ENCODE measurements at places on chromosomes 16 and 17. TPM values are rescaled to one million over a fixed set of nuclear protein-coding genes. Genes with fewer than 3 reads are reported as not detected.

- DNase-seq, result no peak
Observed at GRCh38 chr16:49540836-49541235, 167.2 kb downstream of the C16orf78 start.

DNA sequence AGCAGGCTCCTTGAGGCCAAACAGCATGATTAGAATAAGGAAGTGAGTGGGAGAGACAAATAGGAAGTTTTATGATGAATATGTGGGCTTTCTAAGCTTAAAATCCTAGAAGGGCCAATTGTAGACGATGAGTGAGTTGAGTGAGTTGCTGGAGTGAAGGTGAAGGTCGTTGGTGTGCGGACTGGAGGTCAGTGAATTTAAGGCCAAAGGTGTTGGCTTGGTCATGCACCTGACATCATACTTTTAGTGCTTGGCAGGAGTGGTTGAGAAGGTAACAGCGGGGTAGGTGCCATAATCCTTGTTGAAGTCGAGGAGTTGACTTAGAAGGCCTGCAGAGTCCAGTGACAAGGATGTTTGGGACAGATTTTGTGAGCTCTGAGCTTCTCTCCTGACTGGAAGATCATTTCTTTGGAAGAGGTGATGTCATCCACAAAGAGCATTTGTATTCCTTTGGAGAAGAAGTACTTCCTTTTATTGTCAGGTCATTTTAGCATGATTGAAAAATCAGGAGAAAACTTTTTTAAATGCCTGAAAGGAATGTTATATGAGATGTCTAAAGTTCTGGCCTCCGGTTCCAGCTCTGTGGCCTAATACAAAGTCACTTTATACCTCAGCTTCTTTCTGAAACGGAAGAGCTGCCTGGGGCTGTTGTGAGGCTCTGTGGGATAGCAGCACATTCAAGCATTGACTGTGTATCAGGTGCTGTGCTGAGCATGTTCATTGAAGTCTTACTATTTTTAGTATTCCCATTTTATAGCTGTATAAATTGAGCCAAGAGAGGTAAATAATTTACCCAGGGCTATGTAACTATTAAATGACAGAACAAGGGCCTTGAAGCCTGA lies 53.6 kb upstream of the TBX2 start:
- no peak for DNase-seq

GRCh38 chr17:7997186-7997585 lies 5.2 kb upstream of the GUCY2D start:
- DNase-seq, result no peak

- DNase-seq, result no peak
Observed at GRCh38 chr16:6363396-6363795, 969.2 kb upstream of the RBFOX1 start.

Gene SPATA32
- not detected for polyA plus RNA-seq

DNA sequence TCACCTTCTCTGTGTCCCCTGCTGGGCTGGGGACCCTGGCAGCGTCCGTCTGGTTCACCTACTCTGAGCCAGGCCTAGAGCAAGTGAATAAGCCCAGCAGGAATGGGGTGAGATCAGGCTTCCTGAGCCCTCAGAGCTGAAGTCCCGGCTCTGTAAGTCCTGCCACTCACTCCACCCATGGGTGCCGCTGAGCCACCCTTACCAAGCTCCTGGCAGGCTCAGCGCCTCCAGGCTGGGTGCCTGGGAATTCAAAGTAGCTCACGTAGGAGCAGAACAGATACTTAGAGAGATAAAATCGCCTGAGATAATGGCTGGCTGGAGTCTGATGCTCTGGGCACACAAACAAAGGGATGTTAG lies 9.8 kb upstream of the LASP1NB start:
- no peak for DNase-seq

GRCh38 chr17:13503526-13503925 lies 98.2 kb downstream of the HS3ST3A1 start:
- no peak for DNase-seq

DNA sequence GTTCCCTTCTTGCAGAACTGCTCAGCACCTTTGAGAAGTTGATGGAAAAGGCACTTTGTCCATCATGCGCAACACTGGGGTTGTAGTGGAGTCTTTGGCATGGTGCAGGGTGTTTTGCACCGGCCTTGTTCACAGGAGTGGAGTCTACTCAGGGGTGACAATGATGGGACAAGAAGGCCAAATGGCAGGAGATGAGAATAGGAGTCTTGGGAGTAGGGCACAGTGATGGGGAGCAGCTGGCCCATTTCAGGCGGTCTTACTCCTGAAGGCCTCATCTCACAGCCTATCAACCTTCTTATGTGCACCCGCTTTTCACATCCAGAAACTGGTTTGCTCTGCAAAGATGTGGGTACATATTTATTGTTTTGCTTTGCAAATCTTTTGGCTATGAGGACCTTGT lies 13.4 kb upstream of the KCNG4 start:
- no peak for DNase-seq

Gene CEP95
- 52.9 TPM for polyA plus RNA-seq

Gene PIPOX
- 0.74 TPM for polyA plus RNA-seq

DNA sequence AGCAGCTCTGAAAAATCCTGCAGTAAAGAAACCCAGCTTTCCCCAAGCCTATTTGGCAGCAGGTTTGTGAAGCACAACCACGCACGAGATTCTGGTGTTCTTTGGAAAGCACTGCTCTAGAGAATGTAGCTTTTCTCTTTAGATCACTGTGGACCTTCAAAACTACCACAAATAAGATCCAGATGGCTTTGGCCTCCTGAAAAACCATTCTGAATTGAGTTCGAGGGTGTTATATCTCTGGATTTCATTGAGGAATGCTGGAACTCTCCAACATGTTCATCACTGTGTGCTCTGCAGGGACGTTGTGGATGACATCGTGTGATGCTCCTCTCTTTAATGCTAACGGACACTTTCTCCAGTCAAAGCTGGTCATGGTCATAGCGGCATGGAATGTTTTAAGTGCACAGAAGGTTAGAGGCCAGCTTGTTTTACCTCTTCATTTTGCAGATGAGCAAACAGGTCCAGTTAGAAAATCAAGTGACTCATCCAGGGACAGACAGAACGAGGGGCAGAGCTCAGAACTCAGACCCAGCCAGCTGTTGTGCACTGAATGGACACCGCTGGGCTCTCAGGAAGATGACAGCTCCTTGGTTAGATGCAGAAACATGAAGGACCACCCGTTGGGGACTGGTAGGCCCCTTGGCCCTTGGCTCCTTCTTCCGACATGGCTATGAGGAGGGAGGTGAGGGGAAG lies 37.2 kb downstream of the CCDC42 start:
- no peak for DNase-seq

Gene RASL10B
- polyA plus RNA-seq, result 2.8 TPM

GRCh38 chr16:64892835-64893785 lies 228.8 kb downstream of the CDH11 start:
- DNase-seq, result no peak

Gene C16orf95
- polyA plus RNA-seq, result 1.8 TPM

- DNase-seq, result no peak
Observed at GRCh38 chr16:3363793-3364192, 8.1 kb downstream of the OR2C1 start.

Data from hindlimb muscle (tissue), 1 donor.